ENCODE measurements at places on chromosomes 5 and 9. TPM values are rescaled to one million over a fixed set of nuclear protein-coding genes. Genes with fewer than 3 reads are reported as not detected.

The PPIC gene
- 51.4 TPM for polyA plus RNA-seq

The FAM153A gene
- polyA plus RNA-seq: 0.35 TPM

The ARL14EPL gene
- polyA plus RNA-seq: not detected

The OR13D1 gene
- 0.18 TPM for polyA plus RNA-seq

The SPATA31D4 gene
- not detected for polyA plus RNA-seq

The TMEM232 gene
- 3.8 TPM for polyA plus RNA-seq

The CDH12 gene
- polyA plus RNA-seq: 5.5 TPM

The LHX6 gene
- polyA plus RNA-seq: 17.6 TPM

The LECT2 gene
- polyA plus RNA-seq: 1.3 TPM

The VCAN gene
- 544 TPM for polyA plus RNA-seq

The KIAA1958 gene
- 15.1 TPM for polyA plus RNA-seq

The POLR1E gene
- polyA plus RNA-seq: 30.7 TPM

The ZMYND19 gene
- 20.7 TPM for polyA plus RNA-seq

The IL7R gene
- 7.9 TPM for polyA plus RNA-seq

The TRPM3 gene
- 0.85 TPM for polyA plus RNA-seq

The SIT1 gene
- polyA plus RNA-seq: 0.29 TPM

The GPR150 gene
- not detected for polyA plus RNA-seq

The SPZ1 gene
- not detected for polyA plus RNA-seq

The LCN2 gene
- polyA plus RNA-seq: 1.3 TPM

The DMAC1 gene
- polyA plus RNA-seq: 67.3 TPM

The PAM gene
- polyA plus RNA-seq: 118 TPM

The COL5A1 gene
- polyA plus RNA-seq: 272 TPM

The HACD4 gene
- polyA plus RNA-seq: 9.4 TPM

The PCDHGA2 gene
- 4.6 TPM for polyA plus RNA-seq

The PCDHGA5 gene
- 3.5 TPM for polyA plus RNA-seq

The CD72 gene
- 3.2 TPM for polyA plus RNA-seq

The SLC34A3 gene
- 2.8 TPM for polyA plus RNA-seq
